ENCODE measurements at places on chromosomes 6 and 20.
A peak's percentile ranks its signal among the peaks of the same experiment; 100 is the strongest.

DNA sequence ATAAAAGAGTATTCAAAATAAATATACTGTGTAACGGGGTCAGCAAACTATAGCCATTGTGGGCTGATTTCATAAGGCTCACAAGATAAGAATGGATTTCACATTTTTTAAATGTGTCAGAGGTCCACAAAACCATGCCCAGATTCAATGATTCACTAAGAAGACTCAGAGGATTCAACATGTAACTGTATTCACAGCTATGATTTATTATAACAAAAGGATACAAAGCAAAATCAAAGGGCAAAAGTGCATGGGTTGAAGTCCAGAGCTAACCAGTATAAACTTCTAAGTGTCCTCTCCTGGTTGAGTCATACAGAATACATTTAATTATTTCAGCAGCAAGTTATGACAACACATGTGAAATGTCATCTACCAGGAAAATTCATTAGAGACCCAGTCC is 49.2 kb downstream of the TBC1D32 start:
- DNase-seq, result no peak

DNA sequence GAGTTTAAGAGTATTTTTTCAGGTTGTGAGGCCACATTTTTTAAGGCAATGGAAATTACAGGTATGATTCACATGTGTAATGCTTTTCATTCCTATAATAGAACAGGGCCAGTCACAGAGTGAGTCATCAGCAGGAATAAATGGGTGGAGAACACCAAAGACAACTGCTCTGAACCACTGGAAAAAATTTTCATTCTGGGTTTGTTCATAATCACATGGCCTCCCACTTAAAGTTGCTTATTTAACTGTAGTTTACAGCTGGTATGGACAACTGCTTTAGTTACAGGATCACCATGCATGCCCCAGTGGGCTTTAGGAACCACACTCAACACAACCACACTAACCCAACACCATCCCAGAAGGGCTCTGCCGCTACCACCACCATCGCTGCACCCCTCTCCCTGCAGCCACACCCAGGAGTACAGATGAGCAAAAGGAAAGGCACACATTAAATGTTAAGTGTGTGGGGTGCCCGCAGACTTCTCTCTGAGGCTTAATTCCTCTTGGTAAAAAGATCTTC is 107.0 kb upstream of the DST start:
- no peak for DNase-seq

DNA sequence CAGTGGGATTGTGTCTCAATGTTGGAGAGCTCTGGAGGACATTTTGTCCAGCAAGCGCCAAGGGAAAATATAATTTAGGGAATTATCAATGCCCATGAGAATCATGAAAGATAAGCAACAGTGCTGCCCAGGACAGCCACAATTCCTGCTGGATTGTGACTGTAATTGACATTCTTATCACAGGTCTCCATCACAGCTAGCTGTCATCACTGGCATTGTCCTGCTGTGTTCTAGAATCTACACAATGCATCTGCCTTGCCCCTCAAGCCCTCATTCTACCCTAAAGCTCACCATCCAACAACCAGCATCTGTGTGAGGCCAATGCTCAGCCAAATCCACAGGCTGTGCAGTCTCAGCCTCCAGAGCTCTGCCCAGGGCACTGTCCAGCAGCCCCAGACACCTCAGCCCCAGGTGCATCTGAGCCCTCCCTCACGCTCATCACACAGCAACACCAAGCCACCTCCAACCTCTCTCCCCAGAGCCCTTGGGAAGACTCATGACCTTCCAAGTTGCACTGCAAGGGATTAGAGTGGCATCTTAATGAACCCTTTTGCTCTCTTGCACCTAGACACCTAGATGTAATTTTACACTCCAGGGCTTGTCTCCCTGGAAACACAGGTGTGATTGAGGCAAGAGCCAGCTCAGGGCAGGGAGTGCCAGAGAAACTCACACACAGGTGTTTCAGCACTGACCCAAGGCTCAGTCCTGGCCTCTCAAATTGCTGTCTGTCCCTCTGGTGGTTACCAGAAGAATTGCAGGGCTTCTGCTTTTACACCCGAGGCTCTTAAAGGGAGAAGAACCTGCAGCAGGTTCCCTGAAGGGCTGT is 85.2 kb upstream of the PHACTR3 start:
- DNase-seq, result no peak

GRCh38 chr6:63635215-63635587 is 401 bp upstream of the PHF3 start:
- no peak for DNase-seq

DNA sequence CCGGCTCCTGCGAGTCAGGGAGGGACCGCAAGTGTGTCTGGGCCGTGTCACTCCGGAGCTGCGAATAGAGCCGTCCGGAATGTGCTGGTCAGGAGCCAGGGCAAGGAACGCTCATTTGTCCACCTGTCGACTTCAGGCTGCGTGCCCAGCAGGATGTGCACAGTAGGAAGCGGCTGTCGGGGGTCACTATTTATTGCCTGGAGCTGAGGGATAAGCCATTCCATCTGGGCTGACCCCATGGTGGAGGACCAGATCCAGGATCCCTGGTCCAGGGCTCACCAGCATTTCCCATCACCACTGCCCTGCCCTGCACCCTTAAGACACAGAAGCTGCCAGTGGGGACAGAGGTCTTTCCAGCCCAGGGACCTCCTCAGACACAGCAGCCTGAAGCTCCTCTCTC is 14.7 kb downstream of the NTSR1 start:
- DNase-seq, result no peak

DNA sequence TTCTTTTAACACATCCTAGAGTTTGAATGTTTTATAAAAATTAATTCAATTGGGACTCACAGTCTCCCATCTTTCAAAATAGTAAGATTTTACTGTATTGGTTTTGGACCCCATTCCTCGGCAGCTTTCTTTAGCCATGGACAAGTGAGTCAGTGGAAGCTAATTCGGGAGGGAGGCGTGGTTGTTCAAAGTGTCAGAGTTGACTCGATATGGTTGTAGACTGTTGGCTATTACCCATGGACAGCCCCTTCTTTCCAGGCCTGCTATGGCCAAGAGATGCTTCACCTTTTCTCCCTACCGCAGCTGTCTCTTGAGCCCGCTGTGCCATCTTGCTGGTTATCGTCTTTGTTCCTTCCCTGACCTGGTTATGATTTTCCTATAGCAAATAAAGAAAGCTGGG is 243.0 kb downstream of the CD83 start:
- DNase-seq, result no peak

DNA sequence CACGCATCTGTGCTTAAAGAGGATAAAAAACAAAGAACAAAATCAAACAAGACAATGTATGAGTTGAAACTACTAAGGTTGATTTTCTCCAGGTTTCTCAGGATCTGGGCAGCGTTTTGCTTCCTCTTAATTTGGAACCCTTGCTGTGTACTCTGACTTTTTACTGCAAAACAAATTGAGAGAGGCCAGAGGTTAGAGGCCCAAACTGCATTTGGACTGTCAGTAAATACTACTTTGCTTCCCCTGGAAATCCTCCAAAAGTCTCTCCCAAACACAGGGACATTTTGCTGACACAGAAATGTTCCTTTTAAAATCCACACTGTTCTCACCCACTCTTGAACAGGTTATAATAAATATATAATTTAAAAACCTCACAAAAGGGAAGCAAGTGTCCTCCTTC is 1.1 kb downstream of the ARG1 start:
- DNase-seq, result peak; percentile 12

DNA sequence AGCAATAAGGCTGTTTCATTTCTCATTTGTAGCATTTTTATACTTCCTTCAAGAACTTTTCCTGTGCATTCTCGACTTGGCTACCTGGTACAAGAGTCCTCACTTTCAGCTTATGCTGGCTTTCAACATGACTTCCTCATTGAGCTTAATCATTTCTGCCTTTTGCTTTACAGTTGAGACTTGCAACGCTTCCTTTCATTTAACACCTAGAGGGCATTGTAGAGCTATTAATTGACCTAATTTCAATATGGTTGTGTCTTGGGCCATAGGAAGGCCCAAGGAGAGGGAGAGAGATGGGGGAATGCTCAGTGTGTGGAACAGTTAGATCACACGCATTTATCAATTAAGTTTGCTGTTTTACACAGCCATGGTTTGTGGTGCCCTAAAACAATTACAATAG is 37.2 kb downstream of the SLC22A2 start:
- no peak for DNase-seq

GRCh38 chr20:57985278-57985677 is 243.2 kb downstream of the ANKRD60 start:
- no peak for DNase-seq

DNA sequence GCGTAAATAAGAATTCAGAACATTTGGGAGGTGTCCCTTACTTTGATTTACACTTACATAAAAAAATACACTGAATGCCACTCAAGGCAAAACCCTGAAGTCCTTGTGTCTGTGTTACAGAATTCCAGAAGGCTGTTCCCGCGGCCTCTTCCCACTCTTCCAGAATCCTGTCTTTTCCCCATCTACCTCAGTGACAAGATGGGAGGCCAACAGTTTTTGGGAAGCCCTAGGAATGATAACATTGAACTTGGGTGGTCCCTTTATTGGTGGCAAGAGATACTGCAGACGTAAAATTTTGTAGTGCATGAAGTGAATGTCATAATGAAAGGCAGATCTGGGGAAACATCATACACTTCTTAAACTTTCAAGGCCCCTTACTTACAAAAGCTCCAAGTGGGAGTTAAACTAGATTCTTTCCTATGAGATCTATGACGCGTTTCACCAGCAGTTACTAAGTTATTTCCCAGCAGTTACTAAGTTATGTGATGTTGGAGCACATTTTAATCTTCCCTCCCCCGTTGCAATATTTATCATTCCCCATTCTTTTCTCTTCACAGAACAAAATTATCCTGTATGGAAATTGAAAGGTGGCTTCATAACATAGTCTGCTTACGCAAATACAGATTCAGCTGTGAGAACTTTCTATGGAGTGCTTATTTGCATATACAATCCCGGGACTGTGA is 79.5 kb downstream of the BCAS1 start:
- no peak for DNase-seq

- DNase-seq, result no peak
Observed at GRCh38 chr6:44373051-44373450, 14.5 kb upstream of the CDC5L start.

DNA sequence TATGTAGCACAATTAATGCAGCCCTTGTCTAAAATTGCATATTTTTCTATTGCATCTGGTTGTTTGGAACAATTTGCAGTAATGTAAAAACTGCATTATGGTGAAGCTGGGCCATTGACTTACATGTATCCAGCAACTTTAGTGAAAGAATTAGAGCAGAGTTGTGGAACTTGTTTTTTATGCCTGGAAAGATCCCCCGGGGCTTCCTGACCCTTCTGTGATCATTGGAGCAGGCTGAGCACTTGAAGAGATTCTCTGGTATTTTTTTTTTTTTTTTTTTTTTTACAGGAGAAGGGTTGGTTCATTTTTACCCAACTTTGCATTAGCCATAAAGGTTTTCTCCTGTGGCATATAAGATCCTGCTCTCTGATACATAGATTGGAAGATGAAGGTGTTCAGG is 45.0 kb downstream of the LIN28B start:
- no peak for DNase-seq

DNA sequence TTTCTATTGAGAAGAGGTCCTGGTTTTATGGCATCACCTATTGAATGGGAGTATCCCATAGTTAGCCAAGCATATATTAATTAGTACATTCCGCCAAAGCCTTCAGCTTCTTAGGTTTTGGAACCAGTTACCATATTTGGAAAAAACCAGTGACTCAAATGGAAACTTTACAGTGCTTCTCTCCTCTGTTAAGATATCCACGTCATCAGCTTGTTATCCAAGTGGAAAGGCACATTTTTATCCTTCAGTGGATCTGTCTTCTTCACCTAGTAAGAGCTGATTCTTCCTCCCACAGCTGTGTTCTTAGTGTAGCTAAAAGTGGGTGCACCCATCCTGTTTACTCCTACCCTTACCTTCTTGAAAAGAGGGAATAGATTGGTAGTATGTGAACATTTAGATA is 34.5 kb downstream of the TPD52L1 start:
- DNase-seq, result no peak

- peak; percentile 46 for DNase-seq
Observed at GRCh38 chr6:26401987-26402658, at the start of gene BTN3A1. Gene BTN3A1 (plus strand): TSS chr6:26402275. CDS start chr6:26405564, 3,289 bp downstream.

DNA sequence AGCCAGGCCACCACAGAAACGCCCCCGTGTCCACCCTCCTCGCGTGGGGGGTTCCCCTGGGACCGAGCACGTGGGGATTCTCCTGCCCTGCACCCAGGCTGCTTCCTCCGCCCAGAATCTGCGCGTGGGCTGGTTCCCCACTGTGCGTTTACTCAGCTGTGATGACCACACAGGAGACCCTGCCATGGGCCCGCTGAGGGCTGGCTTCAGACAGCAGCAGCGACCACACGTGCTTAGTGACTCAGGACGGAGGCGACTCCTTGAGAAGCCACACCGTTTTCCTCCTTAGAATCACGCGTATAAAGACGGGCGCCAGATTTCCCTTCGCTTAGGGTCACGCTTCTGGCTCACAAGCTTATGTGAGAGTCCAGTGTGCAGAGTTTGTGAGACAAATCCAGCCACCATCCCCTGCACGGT is 63.9 kb upstream of the PDE10A start:
- no peak for DNase-seq

DNA sequence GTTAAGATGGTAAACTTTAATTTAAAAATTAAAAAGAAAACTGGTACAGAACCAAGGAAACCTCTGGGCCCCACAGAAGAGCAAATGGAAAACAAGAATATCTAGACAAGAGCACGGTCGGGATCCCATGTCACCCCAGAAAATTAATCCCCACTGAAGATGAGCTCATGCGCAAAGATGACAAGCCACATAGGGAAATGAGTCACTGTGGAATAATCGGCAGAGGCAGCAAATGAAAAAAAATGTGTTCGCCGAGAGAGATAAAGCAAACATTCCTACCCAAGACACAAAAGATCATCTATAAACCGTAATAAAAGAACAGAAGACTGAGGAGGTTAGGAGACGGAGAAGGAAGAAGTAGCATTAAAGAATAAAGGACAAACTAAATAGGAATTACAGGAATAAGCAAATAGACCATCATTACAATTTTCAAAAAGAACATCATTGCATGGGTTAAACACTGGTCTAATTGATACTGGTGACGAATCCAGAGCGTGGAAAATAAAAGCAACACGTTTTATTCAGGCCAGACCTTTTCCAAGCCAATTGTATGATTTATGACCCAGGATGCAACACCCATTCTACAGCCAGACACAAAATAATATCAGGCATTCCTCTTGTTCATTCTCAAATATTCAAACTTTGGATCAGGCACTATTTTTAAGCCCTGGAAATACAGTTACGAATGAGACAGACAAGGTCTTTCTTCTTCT is 138.0 kb upstream of the ARID1B start:
- DNase-seq, result no peak

DNA sequence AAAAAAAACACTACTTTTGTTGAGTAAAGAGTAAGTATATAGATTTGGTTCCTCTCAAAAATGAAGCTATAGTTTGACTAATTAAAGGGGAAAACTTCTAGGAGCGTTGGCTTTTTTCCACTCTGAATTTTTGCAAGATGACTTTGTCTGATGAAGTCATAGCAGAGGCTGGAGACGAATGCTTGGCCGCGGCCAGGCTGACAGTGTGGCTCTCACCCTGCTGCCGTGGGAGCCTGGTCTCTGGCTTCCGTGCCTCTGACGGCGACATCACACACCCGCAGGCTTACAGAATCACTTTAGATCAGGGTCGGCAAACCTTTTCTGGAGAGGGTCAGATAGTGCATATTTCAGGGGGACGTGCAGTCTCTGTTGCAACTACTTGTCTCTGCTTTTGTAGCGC is 145.0 kb downstream of the PHACTR3 start:
- no peak for DNase-seq

GRCh38 chr20:53870426-53871315 is 199.7 kb downstream of the BCAS1 start:
- no peak for DNase-seq

GRCh38 chr20:25668446-25668845 is 28.2 kb downstream of the ZNF337 start:
- no peak for DNase-seq

- DNase-seq, result no peak
Observed at GRCh38 chr6:167094820-167095637, 27.9 kb upstream of the CCR6 start.
